NCI-H1694 treated with DMSO at 0.1 percent for 48 hours (cell line): ENCODE measurements at places on chromosomes 3 and 15.

DNA sequence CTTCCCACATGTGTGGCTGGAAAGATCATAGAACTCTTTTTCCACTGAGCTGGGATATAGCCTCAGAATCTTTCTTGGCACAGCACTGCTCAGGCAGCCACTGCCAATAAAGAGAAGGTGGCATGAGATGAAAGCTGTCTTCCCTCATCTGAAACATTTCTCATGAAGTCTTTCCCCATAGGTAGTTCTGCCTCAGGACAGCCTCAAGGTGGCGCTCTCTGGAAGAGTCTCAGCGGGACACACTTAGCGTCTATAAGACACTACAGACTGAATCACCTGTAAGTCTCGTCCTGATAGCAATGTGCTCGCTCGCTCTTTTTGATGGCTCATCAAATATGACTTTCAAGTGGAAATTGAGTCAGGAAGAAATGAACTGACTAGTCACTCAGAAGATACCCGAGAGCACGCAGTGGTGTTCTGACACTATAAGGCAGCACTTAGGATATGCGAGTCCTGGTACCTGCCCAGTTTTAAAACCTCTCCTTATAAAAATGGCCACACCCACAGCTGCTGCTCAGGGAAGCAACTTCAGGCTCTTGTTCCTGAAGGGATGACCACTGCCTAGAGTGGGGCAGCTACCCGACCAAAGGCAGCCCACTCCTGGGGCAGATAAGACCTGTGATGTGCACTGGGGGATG is 269.5 kb downstream of the SUCLG2 start:
- DNase-seq, result peak; percentile 1

GRCh38 chr15:65207280-65207840 is 3.9 kb downstream of the CILP start:
- no peak for DNase-seq

- DNase-seq, result no peak
Measured at GRCh38 chr15:78023081-78023665, 54.3 kb downstream of the TBC1D2B start.

GRCh38 chr3:55207744-55208143 is 279.4 kb downstream of the WNT5A start:
- DNase-seq, result no peak

DNA sequence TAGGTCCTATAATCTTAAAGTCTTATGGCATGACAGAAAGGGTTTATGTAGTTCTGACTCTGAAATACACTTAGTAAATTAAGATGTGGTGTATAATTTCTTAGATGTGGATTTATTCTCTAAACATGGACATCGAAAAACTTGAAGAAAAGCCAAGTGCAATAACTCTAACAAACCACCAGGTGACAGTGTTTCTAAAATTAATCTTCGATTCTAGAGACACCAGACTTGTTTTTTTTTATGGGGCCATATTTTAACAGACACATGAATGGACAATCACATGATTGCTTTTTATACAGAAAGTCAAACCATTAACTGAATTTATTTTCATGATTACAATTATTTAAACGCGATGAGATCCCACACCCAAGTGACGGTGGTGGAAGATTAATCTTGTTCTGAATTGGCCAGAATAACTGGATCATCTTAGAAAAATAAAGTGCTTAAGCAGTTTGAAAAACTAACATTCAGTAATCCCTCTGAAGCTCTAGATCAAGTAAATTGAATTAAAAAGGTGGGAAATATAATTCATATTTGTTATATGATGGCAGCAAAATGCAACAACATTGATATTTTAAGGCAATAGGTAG is 305.1 kb downstream of the LSAMP start:
- DNase-seq, result no peak

- peak; percentile 10 for DNase-seq
Measured at GRCh38 chr3:179421500-179421899, 29.8 kb downstream of the GNB4 start.

- no peak for DNase-seq
Measured at GRCh38 chr3:28924744-28925360, 356.0 kb upstream of the RBMS3 start.

DNA sequence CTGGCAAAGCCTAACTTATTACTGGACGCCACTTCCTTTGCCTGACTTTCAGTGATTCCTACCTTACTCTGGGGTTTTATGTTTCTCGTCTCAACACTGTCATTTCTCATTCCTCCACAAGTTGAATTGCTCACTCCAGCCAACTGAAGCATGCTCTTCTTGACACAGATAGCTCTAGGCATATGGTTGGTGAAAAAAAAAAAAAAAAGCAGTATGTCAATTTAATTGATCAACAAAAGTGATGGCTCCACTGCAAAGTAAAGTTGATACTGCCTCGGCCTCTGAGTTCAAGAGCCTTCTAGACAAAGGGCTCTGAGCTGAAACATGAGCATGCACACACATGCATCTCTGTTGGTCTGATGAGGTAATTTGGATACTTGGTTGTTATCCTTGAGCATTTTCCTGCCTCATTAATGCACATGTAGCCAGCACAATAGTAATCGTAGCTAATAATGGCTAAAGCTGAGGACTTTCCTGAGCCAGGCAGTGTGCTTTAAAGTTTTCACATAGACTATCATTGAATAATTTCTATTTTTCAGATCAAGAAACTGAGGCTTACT is 21.4 kb upstream of the UBE2Q2 start:
- no peak for DNase-seq

DNA sequence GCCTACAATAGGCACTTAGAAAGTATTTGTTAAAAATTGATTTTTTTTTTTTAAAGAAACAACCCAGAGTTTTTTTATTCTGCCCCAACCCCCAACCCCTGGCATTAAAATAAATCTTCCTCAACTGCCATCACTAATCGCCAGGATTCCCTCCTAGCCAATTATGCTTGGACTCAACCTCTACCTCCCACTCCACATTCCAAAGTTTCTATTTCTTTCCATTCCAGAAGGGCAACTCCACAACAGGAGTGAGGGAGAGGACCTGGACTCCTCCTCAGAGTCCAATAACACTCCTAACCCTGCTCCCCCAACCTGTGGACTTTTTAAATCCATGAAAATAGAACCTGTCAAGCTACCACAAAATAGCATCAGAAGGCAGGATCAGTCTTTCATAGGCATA is 99.4 kb downstream of the ADAMTS9 start:
- no peak for DNase-seq

GRCh38 chr3:190076601-190077394 is 43.9 kb downstream of the P3H2 start:
- no peak for DNase-seq

GRCh38 chr3:106277731-106278130 is 408.9 kb upstream of the CBLB start:
- no peak for DNase-seq

DNA sequence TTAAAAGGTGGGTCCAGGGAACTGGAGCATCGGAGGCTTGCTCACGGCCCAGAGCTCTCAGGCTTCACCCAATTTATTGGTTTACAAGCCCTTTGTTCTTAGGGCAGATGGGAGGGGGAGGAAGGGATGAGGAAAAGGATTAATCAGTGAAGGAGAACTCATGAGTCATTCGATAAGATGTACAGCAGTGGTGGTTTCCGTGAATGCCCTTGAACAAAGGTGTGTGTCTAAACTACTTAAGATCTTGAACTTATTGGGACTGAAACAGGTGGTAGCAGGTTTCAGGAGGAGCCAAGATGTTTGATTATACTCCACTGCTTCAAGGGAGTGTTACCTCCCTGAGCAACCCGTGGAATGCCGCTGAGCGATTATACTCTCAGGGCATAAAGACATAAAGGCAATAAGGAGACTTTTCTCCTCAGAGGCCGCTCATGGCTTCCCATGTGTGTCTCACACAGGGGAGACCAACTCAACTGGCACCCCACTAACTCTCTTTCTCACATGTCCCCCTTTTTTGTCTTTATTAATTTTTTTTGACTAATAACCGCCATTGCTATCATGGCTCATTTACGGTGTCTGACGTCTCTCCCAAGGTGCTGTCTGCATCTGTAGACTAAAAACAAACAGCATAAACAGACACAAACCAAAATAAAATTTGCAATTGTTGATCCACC is 17.3 kb upstream of the SLC28A2 start:
- DNase-seq, result no peak
